Non-pigmented ciliary epithelial cell (primary cell): ENCODE measurements at places on chromosomes 13 and 19.
A peak's percentile ranks its signal among the peaks of the same experiment; 100 is the strongest.

DNA sequence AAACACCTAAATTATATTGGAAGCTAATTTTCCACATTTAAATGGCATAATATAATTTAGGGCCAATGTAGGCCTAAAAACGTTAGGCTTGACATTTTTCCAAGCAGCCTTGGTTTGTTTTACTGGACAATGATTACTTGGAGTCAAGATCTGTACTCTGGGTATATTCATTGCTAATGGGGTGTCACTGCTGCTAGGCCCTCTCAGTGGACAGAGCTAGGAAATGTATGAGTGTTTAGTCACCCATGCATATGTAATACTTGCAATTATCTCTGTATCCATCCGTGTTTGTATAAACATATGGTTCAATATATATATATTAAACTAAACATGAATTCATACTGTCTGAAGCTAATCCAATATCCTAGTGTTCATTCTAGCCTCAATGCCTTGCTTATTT, 598.1 kb downstream of the DCT start:
- DNase-seq = no peak

DNA sequence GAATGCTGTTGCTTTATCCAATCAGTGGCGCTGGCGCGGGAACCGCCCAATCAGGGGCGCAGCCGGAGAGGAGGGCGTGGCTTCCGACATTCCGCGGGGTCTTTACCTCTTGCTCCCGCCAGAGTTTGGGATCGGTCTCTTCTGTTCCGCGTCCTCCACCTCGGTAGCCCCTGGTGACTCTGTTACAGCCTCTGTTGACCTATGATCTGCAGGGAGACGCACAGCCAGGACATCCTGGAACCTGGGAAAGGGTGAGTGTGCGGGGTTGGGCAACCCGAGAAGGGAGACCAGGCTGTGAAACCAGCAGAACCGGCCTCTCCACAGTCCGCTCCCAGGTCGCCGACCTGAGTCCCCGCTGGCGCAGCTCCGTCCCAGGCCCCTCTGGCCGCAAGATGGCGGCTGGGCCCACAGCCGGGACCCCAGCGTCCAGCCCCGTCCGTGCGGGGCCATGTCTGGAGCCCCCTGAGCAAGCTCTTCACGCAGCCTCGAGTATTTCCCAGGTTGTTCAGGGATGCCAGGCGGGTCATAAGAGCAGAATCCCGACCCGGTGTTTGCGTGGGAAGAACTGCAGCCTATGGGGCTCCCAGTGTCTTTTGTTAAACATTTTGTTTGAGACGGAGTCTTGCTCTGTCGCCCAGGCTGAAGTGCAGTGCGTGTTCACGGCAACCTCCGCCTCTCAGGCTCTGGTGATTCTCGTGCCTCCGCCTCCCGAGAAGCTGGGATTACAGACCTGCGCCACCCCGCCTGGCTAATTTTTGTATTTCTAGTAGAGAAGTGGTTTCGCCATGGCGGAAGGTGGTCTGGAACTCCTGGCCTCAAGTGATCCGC, 4.4 kb upstream of the ZNF681 start:
- DNase-seq = no peak

DNA sequence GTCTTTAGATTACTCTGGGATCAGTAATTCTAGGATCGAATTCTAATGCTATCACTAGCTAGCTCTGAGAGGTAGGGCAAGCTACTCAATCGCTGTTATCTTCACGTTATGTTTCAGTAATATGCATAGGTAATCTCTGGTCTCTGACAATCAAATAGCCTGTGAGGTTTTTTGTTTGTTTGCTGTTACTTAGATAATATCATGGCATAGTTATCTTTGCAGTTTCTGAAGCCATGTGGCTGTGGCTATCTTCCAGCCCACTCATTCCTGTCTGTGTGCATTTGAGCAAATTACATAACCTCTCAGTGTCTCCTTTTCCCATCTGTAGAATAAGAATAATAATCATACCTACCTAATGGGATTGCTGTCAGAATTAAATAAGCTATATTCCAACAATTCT, 330.2 kb downstream of the PCDH9 start:
- no peak for DNase-seq

DNA sequence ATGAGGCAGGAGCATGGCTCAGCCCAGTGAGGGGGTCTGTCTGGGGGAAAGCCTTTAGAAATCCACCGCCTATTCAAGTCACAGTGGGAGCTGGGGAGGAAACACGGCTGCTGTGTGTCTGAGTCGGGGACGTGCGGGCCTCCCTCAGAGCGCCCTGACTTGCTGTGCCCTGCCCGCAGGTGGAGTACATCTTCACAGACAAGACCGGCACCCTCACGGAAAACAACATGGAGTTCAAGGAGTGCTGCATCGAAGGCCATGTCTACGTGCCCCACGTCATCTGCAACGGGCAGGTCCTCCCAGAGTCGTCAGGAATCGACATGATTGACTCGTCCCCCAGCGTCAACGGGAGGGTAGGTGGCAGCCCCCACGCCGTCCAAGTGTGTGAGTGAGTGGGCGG, 137.8 kb upstream of the MCF2L start:
- DNase-seq = no peak

- DNase-seq = no peak
Observed at GRCh38 chr13:102097708-102098107, 304.1 kb downstream of the FGF14 start.

DNA sequence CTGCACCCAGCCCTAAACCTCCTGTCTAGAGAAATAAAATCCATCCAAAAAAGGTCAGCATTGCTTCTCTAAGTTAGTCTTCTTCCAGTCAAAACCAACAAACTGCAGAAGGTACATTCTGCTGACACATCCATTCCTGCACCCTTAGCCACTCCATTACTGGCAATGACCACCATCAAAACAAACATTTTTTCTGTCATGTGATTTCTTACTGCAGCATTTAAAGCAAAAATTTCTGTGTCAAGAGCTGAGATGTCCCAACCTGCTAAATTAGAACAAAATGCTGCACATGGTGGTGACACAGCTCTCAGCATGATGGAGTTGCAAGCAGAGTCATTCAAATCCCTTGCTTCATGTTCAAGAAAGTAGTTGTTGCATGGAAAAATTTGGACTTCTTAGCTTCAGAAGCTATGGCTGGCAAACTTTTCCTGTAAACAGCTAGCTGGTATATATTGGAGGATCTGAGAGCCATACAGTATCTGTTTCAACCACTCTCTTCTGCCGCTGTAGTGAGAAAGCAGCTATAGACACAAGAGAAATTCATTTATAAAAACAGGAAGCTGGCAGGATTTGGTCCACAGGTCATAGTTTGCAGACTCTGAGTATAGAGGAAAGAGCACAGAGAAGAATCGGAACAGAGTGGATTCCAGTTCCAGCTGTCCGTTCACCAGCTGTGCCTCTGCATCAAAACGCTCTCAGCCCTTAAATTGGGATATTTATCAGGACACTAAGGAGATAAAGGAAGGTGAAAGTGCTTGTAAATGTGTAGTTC, 17.4 kb downstream of the RUBCNL start:
- peak; percentile 61 for DNase-seq

GRCh38 chr13:44223770-44224444, 149.7 kb upstream of the SERP2 start:
- DNase-seq = no peak

GRCh38 chr13:40304391-40304790, 362.1 kb downstream of the FOXO1 start:
- no peak for DNase-seq

GRCh38 chr13:27401210-27401609, 23.2 kb upstream of the GTF3A start:
- DNase-seq = no peak

DNA sequence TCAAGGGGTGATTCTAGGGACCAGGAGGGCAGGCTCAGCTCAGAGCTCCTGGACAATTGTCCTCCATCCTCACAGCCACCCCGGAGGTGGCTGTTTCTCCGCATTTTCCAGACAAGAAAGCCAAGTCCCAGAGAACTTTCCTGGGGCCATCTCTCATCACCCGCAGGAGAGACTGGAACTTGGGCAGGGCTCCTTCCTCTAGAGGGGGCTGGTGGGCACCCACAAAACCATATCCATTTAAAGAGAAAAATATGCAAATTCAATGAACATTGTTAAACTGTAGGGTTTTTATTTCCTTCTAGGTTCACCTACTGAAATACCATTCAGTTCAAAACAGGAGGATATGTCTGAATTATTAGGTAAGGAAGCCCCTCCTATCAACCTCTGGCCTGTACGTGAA, 16.6 kb downstream of the SPACA7 start:
- no peak for DNase-seq

DNA sequence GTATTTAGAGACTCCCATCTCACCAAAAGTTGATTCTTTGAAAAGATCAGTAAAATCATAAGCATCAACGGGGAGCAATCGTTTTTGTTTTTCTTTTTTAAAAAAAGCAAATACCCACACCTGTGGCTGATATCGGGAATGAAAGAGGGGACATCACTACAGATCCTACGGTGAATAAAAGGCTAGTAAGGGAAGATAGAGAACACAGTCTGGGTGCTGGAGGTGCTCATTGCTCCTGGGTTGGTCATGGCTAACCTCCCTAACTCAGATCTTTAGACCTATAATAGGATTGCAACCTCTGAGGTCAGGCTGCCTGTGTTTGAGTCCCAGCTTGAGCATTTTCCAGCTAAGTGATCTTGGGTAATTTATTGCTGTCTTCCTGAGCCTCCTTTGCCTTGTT, 1.1 kb downstream of the EHD2 start:
- no peak for DNase-seq

- DNase-seq = no peak
Observed at GRCh38 chr13:40389081-40389641, 277.3 kb downstream of the FOXO1 start.

GRCh38 chr13:53417601-53418000, 389.0 kb downstream of the OLFM4 start:
- DNase-seq = no peak

DNA sequence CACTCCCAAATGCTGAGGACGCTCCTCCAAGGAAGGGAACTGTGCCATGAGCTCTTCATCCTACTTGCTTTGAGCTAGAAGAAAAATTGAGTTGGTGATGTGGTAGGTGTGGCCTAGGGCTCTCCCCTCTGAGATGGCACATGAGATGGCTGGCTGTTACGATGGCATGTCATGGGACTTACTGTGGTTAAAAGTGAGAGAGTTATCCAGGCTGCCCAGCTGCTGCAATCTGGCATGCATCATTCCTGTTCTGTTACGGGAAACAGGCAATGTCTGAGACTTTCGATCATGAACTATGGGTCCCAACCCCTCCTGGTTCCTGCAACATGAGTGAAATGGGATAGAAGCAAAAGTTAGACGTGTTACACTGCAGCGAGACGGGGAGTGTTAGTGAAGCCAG, 93.3 kb upstream of the SLC15A1 start:
- no peak for DNase-seq

DNA sequence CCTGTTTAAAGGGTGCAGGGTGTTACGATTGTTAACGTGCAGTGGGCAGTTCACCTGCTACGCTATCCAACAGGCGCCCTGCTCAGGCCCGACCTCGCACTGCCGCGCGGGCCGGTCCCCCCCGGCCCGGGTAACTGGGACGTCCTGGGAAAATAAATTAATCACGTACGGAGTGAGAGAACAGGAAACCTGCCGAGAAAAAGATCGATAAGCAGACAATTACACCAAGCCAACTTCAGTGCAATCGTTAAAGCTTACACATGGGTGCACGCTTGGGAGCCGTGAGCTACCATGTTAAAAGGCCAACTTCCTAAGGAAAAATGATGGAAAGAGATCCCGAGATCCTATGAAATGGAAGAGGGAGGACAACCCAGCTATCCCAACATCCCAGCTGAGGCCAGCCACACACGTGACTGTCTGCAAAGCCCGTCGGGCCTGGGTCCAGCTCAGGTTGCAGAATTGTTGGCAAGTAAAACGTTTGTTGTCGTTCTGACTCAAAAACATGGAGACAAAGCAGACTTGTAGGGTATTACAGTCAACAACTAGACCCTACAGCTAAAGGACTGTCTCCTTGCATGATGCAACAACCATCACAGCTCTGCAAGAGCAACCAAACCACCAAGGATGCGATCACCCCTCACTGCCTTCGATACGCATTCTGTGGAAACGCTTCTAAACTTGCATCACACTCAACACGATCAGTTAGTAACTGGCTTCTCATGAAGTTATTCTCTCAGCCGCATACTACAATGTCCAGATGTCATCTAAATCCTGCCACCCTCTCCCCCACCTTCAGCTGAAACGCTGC, 741 bp upstream of the TUBGCP3 start:
- no peak for DNase-seq

DNA sequence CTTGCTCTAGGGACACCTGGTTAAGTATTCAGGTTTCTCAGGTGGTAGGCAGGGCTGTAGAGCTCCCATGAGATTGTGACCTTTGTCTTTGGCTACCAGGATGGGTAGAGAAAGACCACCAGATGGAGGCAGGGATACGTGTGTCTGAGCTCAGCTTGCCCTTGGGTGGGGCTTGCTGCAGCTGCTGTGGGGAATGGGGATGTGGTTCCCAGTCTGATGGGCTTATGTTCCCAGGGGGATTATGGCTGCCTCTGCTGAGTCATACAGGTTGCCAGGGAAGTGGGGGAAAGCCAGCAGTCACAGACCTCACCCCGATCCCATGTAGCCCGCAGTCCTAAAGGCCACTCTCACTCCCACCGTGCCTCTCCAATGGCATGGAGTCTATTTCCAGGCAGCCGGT, 659.9 kb upstream of the KLF12 start:
- no peak for DNase-seq

GRCh38 chr19:13887018-13887436, 10.1 kb downstream of the NANOS3 start:
- no peak for DNase-seq

GRCh38 chr19:48403606-48404005, 10.1 kb downstream of the GRIN2D start:
- DNase-seq = no peak

DNA sequence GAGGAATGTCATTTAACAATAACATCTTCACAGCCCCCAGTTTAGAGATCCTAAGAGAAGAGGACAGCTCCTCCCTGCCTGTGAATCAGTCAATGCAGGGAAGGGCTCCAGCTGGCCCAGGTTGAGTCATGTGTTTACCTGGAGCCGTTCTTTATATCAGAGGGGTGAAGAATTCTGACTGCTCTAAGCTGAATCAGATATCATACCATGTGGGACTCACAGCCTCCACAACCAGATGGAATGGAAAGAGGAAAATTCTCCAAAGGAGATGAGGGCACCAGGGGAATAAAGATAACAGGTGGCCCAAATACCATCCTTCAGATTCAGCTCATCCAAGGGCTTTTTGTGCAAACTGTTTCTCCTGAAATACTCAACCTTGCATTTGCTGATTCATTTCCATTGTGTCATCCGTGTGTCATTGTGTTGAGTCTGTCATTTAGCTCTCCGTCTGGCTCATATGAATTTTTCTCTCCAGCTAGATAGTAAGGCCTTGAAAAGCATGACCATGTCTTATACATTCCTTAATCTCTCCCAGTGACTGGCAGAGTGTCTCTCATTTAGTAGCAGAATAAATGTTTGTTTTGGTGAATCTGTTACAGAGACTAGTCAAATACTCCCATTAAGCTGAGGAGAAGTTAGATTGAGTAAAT, 217.9 kb downstream of the RFC3 start:
- DNase-seq = no peak
